Neuronal stem cell (in vitro differentiated cells): ENCODE measurements at places on chromosomes 2 and 18.

DNA sequence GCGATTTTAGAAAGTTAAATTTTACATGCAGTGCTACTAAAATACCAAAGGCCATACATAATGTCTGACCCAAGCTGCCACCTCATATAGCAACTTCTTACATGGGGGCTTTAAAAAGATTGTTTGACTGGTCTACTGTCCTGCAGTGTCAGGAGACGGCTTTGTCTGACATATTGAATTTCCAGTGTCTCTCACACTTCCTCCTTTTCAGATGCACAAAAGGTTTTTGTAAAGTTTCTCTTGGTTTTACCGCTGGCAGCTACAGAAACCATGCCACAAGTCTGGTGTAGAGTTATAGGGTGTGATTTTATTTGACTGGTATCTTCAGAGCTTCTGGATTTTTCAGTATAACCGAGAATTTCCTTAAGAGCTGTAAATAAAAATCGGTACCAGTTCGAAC lies 1.1 kb upstream of the ASAP2 start:
- DNase-seq = no peak

- DNase-seq = no peak
These were observed 1.4 kb downstream of the KCNS3 start for GRCh38 chr2:17879913-17880274.

DNA sequence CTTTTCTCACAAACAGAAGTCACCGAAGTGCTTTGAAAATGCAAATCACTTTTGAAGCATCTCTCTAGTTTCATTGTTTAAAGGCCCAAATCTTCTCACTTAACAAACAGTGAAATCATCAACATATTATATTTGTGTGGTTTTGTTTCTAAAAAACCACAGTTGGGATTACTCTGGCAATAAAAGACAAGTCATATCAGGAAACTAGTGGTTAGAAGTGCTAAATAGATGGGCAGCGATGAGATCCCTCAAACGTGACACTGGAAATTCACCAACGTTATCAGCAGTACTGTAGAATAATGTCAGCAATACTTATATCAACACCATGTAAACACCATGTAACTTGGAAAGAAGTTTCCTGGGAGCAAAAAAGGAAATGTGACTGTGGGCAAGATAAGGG lies 893.5 kb downstream of the SUCLG1 start:
- no peak for DNase-seq

DNA sequence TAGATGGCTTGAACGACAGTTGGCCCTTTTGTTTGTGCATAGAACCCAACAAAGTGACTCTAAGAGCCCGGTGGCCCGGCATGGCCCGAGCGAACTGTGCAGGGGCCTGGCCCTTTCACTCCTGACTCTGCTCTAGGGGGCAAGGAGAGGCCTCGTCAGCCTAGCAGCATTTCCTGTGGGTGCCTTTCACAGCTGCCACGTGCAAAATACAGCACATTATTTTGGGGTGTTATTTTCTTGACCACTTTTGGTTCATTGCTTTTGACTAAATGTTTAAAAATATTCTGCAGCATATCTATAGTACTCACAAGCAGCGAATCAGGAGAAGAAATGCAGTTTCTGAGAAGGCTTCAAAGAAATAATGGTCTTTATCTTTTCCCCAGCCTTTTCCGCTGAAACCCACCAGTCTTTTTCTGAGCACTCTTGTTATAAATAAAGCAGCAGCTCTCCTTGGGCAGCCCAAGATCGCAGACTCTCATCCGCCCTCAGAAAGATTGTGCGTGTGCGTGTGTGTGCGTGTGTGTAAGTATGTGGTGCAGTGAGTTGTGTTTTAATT lies 31.3 kb downstream of the DGKD start:
- DNase-seq = no peak

- peak; percentile 11 for DNase-seq
These were observed 107.3 kb downstream of the CPS1 start for GRCh38 chr2:210663631-210664089.

GRCh38 chr2:55138014-55138881 lies 88.0 kb upstream of the RTN4 start:
- no peak for DNase-seq

DNA sequence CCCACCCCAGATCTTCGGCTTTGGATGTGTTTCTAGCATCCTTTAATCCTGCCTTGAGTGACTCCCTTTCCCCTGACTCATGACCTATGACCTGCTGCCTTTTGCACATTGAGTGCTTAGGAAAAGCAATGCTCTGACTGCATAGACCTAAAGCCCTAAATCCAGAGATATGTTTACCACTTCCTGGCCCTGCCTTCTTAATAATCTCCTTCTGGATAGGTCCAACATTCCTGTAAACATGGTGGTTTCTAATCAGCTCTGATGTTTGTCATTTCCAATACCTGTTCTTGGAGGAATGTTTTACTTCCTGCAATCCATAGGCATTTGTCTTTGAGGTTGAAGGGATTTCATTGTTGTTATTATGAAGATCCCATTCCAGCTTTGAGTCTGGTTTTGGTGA lies 2.3 kb downstream of the SLC3A1 start:
- no peak for DNase-seq

- DNase-seq = peak; percentile 45
These were observed 64.1 kb downstream of the CHRNA1 start for GRCh38 chr2:174699993-174700766.

GRCh38 chr2:121408641-121409040 lies 122.0 kb upstream of the RNU4ATAC start:
- DNase-seq = no peak

DNA sequence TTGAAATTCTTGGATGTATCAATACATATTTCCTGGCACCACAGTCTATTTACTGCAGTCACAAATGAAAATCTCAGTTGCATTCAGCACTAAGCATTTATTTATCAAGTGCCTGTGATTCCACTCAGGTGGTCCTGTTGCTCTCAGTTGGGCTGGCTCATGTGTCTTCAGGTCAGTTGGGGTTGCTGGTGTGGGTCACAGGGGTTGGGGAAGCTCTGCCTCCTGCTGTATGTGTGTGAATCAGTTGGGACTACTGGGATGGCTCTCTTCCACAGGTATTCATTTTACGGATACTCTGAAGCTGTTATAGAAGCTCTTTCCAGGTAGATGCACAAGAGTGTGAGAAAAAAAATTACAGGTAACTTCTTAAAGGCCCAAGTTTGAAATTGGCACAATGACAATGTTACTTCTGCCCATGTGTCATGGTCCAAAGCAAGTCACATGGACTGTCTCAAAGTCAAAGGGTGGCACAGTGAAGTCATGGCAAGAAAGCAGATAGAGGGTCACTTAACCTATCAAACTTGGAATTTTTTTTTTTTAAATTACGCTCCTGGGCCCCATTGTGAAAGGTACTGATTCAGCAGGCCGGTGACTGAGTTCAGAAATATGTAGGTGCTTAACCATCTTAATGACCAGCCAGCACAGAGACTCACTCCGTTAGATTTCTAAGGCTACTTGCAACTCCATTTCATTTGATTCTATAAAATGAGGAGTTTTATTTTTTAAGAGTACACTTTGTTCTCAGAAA lies 249.2 kb upstream of the GCFC2 start:
- DNase-seq = no peak

- no peak for DNase-seq
These were observed 29.4 kb downstream of the CAPN13 start for GRCh38 chr2:30777661-30778505.
